ENCODE measurements at places on chromosomes 7 and 10.

GRCh38 chr10:107546284-107546683 lies 381.8 kb upstream of the SORCS1 start:
- peak; percentile 87 for DNase-seq

- no peak for DNase-seq
Measured at GRCh38 chr10:132443983-132444876, 47.2 kb downstream of the PWWP2B start.

GRCh38 chr7:148699782-148700629 lies 1.3 kb downstream of the CUL1 start:
- peak; percentile 27 for DNase-seq

DNA sequence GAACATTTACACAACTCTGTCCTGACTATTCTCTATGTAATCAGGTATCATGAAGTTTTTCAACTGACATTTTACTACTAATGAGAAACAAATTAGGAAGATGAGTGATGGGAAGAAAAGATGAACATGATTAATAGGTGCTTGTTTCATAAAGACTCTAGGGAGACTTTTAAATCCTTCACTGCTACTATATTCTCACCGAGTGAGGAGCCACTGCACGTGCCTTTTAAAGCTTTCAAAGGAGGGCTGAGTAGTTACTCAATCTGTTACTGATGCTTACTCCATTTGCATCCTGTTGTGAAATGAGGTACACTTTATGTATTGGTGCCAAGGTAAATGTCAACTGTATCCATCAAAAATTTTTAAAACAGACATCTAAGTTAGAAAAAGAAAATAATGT lies 1.3 kb upstream of the COMMD3 start:
- no peak for DNase-seq

- DNase-seq: peak; percentile 31
Measured at GRCh38 chr10:97921581-97922021, 72.0 kb downstream of the GOLGA7B start.

All from RPMI7951 (cell line).